Pulmonary artery endothelial cell (primary cell): ENCODE measurements at places on chromosomes 16 and 17. TPM values are rescaled to one million over a fixed set of nuclear protein-coding genes. Genes with fewer than 3 reads are reported as not detected.

DNA sequence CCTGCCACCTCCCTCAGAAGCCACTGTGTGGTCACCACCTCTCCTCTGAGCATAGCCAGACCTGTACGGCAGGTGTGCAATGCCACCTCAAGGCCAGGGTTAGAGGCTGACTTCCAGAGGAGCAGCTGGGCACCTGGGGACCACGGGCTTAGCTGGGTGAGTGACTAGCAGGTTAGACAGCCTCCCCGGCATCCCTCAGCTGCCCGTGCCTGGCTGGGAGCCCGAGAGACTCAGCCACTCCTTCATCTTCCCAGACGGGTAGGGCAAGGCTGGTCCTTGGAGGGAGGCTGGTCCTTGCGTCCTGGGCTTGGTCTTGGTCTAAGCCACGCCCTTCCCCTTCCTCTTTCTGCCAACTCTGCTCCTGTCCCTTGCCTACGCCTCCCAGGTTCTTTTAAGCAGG lies 7.8 kb downstream of the CRHR1 start:
- no peak for DNase-seq

GRCh38 chr16:35744084-35744483 lies 2284.7 kb downstream of the TP53TG3F start:
- DNase-seq: no peak

The COX6A2 gene
- total RNA-seq: not detected in 2 replicates

GRCh38 chr16:49282690-49283375 lies 1.2 kb upstream of the CBLN1 start:
- no peak for DNase-seq

The CBX2 gene
- total RNA-seq: 9.5 and 9.6 TPM in 2 replicates

DNA sequence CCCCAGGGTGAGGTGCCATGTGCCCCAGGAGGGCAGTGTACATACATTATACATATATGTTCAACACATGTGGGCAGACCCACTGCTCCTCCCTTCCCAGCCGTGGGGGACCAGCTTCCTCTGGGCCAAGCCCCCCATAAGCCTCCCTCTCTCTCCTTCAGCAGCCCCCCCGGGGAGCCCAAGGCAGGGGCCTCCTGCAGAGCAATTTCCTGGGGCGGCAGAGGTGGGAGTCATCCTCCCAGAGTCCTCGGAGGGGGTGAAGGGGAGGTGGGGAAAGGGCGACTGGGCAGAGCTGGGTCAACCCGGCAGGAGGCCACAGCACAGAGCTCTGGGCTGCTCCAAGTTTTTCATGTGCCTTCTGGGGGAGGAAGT lies 235.1 kb downstream of the ZNF423 start:
- DNase-seq: no peak

DNA sequence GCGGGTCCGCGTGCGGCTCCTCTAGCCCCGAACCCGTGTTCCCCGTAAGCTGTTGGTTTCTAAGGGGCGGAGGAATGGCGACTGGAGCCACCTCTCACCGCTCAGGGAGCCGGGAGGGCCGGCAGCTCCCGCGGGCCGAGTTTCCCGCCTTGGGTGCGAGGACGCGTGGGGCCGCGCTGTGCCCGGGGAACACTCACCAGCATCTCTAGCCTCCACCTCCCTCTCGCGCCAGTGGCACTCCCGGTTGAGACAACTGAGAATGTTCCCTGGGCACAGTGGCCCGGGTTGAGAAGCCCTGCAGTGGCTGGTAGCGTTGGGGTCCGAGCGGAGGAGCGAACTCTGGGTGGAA lies 560 bp downstream of the TELO2 start:
- DNase-seq: no peak

The UMOD gene
- not detected in 2 replicates for total RNA-seq

DNA sequence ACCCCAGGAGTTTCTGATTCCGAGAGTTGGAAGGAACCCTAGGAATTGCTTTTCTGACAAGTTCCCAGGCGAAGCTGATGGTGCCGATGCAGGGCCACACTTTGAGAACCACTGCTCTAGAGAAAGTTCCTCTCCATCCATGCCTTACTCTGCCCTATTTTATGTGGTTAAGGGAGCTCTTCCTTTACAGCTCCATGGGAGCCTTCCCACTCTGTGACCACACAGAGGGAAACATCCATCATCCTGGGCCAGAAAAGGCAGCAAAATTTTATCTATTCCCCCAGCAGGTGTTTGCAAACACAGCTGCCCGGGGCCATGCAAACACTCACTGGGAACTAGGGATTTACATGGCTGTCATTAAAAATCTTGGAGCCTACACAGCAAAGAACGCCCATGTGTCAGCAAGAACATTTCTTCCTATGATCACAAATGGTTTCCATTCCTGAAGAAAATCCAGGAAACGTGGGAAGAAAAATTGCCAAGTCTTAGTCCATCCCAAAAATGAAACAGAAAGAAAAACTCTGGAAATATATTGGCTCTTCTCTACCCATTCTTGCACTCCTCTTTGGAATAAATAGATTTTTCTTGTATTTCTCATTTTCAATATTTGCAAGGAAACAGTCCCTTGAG lies 252.7 kb downstream of the PMP22 start:
- DNase-seq: no peak

- no peak for DNase-seq
Observed at GRCh38 chr17:32947736-32948135, 19.8 kb downstream of the TMEM98 start.

GRCh38 chr17:11555530-11555929 lies 42.7 kb upstream of the DNAH9 start:
- DNase-seq: no peak

GRCh38 chr16:5225931-5226655 lies 128.5 kb upstream of the EEF2KMT start:
- no peak for DNase-seq

The PIRT gene
- total RNA-seq: not detected in 2 replicates

DNA sequence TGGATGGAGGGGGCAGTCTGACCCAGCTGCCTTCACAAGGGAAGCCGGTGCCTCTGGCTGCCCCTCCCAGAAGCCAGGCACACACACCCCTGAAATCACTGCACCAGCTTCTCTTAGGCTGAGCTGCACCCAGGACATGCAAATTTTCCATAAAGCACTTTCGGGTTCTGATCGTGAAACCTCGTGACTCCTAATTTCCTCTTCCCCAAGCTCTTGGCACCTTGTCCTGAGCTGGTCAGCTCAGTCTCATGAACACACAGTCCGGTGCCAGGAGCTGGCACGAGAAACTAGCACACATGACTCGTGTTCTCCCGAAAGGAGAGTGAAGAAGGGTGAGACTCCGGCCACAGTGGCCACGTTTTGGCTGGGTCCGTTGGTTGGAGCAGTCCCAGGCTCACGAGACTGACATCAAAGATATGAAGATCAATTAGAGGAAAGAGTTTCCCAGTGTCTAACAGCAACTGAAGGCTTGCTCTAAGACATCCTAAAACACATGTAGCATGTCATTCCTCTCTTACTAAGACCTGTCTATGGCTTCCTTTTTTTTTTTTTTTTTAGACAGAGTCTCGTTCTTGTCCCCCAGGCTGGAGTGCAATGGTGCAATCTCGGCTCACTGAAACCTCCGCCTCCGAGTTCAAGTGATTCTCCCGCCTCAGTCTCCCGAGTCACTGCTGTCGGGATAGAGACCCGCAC lies 9.2 kb upstream of the ABR start:
- no peak for DNase-seq

DNA sequence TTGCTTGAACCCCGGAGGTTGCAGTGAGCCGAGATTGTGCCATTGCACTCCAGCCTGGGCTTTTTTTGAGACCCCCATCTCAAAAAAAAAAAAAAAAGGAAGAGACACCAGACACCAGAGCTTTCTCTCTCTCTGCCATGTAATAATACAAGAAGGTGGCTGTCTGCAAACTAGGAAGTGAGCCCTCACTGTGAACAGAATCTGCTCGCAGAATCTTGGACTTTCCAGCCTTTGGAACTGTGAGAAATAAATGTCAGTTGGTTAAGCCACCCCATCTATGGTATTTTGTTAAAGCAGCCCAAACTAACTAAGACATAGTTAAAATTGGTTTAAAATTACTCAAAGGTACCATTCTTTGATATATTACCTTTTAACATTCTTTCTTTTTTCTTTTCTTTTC lies 10.1 kb upstream of the STX1B start:
- DNase-seq: no peak

DNA sequence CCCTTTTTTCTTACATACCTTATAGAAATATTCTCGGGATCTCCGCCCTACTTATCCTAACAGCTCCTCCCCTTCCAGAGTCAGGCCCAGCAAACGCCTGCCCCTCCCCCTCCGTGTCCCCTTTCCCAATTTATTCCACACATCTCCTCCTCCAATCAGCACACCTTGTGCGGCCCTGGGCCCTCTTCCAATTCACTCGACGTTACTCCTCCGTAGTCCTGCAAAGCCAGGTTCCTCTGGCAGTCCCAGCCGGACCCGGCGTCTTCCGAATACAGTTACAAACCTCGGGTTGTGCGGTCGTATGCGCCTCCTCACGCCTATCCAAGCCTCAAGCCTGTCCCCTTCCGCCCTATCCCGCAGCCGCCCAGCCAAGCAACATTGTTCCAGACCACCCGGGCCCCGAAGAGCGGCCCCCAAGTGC lies 677 bp downstream of the CBX1 start:
- DNase-seq: no peak

The HS3ST6 gene
- not detected in 2 replicates for total RNA-seq

GRCh38 chr16:4373909-4374742 lies 2.5 kb downstream of the VASN start:
- DNase-seq: no peak

The EPOP gene
- 2.6 and 4.2 TPM in 2 replicates for total RNA-seq

The CDH16 gene
- not detected in 2 replicates for total RNA-seq

GRCh38 chr17:81424151-81425017 lies 29.1 kb downstream of the BAHCC1 start:
- no peak for DNase-seq

- no peak for DNase-seq
Observed at GRCh38 chr16:53781023-53781605, 77.2 kb downstream of the FTO start.

DNA sequence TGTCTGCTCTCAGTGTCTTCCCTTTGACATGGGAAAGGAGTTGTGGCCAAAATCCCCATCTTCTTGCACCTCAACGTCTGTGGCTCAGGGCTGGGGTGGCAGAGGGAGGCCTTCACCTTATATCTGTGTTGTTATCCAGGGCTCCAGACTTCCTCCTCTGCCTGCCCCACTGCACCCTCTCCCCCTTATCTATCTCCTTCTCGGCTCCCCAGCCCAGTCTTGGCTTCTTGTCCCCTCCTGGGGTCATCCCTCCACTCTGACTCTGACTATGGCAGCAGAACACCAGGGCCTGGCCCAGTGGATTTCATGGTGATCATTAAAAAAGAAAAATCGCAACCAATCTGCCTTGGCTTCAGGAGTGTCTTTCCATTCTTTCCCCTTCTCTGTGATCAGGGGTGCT lies 918 bp upstream of the MRM1 start:
- no peak for DNase-seq

GRCh38 chr17:42323268-42323773 lies 35.0 kb downstream of the STAT5A start:
- DNase-seq: no peak

DNA sequence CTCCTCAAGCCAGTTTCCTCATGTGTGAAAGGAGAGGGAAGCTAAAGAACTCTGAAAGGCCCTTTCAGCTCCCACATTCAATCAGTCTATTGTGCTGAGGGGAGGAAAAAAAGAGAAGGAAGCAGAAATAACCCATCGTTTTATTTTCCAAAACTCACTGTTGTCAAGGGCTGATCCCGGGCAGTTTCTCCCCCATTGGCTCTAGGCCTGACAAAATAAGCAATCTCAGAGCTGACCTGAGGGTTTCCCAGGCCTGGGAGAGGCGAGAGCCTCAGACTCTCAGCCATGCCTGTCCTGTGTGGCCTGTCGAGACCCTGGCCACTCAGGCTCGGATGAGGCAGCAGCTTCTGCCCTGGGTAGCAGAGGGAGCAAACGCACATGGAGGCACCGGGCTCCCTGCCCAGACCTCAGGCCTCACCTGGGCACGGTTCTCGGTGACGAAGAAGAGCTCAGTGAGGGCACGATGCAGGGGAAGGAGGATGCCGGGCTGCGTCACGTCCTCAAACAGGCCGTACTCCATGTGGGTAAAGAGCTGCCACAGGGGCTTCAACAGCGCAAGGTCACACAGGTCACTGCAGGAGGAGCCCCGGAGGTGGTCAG lies 45.0 kb upstream of the ATP2A3 start:
- no peak for DNase-seq

DNA sequence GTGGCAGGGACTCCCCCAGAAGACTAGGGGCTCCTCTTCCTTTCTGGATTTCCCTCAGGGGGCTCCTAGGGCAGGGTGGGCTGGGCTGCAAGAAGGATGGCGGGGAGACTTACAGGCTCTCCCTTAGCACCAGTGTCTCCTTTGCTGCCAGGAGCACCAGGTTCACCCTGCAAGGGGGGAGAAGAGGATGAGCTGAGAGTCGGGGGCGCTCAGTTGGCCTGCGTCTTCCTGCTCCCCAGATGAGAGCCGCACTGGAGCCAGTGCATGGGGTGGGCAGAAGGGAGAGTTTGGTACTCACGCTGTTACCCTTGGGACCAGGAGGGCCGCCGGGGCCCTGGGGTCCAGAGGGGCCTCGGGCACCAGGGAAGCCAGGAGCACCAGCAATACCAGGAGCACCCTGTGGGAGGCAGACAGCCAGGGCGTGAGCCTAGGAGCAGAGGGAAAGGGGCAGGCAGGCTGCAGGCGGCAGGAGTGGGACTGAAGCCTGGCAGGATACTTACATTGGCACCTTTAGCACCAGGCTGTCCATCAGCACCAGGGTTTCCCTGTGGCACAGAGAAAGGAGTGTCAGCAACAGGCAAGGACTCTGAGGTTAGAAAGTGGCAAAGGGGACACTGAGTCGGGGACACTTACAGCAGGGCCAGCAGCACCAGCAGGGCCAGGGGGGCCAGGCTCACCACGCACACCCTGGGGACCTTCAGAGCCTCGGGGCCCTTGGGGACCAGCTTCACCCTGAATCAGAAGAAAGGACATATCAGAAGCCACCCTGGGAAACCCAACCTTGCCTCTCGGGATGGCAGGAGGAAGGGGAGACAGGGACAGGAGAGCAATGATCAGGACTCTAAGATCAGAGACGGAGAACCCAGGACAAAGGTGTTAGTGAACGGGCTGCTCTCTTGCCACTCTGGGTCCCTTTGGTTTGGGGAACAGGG lies 6.2 kb downstream of the COL1A1 start:
- no peak for DNase-seq

The TEX19 gene
- 0.11 TPM in 1 of 2 replicates, not detected in the other for total RNA-seq

The HS3ST2 gene
- total RNA-seq: not detected in 2 replicates

The SOX9 gene
- not detected in 2 replicates for total RNA-seq

DNA sequence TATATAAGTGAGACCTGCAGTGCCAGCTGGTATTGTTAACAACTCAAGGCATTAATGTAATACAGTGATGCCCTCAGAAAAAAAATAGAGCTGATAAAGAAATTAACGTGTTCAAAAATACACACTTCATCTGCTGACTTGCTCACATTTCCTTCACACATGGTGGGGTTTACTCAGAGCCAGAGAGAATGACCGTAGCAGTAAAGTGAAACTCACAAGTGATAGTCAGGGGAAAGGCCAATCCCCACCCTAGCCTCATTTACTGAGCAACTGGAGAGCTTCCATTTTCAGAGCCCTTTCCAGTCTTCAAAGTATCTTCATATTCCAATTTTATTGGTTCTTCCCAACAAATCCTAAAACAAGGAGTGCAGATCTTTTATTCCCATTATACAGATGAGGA lies 74.0 kb upstream of the HLF start:
- DNase-seq: no peak

- DNase-seq: no peak
Observed at GRCh38 chr16:68072038-68072695, 13.0 kb upstream of the NFATC3 start.
